ENCODE measurements at places on chromosomes 6 and 20.

- DNase-seq: no peak
Observed at GRCh38 chr6:53492860-53493634, 51.9 kb downstream of the GCLC start.

DNA sequence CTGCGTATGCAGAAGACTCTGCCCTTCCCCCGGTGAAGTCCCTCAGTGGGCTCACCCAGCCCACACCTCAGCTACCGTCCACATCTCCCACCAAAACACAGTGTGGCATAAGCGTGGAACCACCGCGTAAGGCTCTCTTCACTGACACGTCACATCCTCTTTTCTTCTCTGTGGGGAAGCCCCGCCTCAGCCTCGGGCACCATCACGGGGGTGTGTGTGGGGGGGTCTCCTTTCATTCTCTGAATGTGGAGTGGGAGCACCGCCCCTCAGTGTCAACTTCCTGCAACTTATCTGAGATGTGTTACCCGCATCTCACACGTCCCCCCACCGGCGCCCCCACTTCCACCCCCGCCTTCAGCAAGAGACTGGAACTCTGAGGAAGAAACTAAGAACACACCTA is 388.4 kb upstream of the JARID2 start:
- no peak for DNase-seq

DNA sequence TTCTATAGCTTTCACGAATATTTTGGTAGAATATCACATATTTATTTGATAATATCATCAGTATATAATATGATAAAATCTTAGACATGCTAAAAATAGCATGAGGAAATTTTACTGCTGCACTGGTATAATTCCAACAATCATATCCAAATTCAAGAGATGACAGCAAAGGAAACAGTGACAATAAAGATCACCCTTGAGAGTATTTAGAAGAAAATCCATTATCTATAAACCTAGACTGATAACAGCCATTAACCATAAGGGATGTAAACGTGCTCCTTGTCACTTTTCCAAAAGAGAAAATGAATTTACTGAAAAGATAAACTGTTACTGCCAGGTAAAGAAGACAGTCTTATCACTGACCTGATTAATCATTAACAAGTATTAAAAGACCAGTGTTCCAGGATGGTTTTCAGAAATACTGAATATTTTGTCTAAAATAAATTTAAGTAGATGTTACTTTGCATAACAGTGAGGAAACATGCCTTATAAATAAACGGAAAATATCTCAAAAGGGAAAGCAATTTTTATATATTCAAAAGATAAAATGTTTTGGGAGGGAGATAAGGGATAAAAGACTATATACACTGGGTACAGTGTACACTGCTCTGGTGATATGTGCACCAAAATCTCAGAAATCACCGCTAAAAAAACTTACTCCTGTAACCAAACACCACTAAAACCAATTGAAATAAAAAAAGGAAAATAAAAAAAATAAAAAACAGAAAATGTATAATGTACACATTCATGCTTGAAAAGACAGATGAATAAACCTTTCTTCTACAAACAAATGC is 1704.7 kb downstream of the HACE1 start:
- DNase-seq: no peak

GRCh38 chr6:11113038-11113437 is 1.5 kb upstream of the ERVFRD-1 start:
- no peak for DNase-seq

Data from esophagus squamous epithelium (tissue), 5 donors.